ENCODE measurements at places on chromosomes 4 and X. TPM values are rescaled to one million over a fixed set of nuclear protein-coding genes. Genes with fewer than 3 reads are reported as not detected.

- DNase-seq = peak; percentile 62
Measured at GRCh38 chr4:77052352-77052751, 23.4 kb downstream of the CCNI start.

SPANXN2 gene
- not detected for total RNA-seq

GRCh38 chr4:100284129-100284880, 94.0 kb upstream of the DDIT4L start:
- peak; percentile 69 for DNase-seq

- DNase-seq = no peak
Measured at GRCh38 chr4:54553001-54553400, 104.8 kb upstream of the KIT start.

GRCh38 chrX:28802625-28803024, 215.4 kb downstream of the IL1RAPL1 start:
- DNase-seq = no peak

GRCh38 chr4:169902658-169903345, 123.4 kb downstream of the MFAP3L start:
- no peak for DNase-seq

Data from myocyte (in vitro differentiated cells).